ENCODE measurements at places on chromosomes 1 and 21.

- DNase-seq, result no peak
Measured at GRCh38 chr1:207991583-207992026, 80.7 kb upstream of the CD34 start.

DNA sequence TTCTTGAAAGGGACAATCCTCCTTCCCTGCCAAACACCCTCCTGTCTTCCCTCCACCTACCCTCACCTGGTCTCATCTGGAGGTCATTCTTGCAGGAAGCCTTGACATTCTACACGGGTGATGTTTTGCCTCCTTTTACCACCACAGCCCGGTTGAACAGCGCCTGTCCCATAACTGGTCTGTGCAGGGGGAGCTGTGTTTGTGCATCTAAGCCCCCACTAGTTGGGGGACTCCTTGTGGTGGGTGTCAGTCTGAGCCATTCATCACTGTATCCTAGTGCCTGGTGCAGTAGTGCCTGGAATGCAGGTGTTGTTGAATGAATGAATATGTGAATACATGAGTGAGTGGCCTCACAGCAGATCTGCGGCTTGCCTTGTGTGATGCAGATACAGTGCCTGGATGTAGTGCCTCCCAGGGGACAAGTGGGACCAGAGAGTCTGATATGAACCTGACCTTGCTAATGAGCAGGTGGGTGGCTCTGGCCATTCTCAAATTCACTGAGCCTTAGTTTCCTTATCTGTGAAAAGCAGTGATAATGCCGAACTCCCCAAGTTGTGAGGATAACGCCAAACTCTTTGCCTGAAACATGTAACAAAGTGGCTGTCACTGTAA, 79.8 kb downstream of the OMA1 start:
- no peak for DNase-seq

GRCh38 chr1:241697640-241698018, 45.5 kb downstream of the WDR64 start:
- no peak for DNase-seq

DNA sequence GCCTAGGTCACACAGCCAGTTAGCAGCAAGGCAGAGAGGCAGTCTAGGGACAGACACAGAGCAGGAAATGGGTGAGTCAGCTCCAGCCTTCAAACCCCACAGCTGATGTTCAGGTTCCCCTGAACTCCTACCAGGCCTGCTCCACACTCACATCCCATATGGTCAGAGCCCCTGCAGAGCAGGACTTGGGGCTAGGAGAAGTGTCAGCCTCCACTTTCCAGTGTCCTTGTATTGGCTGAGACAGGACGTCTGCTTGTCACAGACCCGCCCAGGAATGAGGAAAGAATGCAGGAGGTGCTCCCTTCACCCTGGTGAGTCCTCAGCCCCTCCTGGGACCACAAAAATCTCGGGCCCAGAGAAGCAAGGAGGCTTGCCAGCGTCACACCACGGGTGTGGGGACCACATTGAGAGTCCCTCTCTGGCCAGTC, 92.5 kb downstream of the LACTBL1 start:
- no peak for DNase-seq

- DNase-seq, result no peak
Measured at GRCh38 chr21:46213620-46214286, 14.8 kb downstream of the LSS start.

DNA sequence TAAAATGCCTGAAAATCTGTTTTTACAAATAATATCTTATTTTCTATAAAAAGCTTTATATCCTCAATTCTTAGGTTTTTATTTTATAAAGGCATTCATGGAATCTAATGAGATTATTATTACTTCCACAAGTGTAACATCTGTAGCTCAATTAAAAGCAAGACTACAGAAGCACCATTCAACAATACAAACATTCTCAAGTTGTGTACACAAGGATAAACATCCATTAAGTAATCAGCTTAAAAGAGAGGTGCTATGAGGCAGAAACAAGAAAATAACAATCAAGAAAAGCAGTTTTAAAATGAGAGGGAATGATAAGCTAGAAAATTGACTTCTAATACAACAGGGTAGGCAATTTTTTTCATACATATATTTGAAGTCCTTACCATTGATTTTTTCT, 326.1 kb downstream of the MRPL39 start:
- DNase-seq, result no peak

DNA sequence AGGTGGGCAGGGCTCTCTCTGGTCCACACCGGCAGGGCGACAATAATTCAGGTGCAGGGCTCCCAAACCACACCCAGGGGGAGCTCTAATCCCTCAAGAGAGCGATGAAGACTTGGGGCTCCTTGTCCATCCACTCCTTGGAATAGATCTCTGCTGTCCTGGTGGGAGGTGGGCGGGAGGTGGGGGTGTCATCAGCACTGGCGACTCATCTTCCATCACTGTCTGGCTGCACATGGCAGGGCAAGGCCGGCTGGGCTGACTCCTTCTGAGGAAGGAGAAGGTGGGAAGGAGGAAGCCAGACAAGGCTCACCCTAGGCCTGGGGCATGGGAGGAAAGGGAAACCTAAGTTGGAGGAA, 29.3 kb downstream of the TNNT2 start:
- no peak for DNase-seq

DNA sequence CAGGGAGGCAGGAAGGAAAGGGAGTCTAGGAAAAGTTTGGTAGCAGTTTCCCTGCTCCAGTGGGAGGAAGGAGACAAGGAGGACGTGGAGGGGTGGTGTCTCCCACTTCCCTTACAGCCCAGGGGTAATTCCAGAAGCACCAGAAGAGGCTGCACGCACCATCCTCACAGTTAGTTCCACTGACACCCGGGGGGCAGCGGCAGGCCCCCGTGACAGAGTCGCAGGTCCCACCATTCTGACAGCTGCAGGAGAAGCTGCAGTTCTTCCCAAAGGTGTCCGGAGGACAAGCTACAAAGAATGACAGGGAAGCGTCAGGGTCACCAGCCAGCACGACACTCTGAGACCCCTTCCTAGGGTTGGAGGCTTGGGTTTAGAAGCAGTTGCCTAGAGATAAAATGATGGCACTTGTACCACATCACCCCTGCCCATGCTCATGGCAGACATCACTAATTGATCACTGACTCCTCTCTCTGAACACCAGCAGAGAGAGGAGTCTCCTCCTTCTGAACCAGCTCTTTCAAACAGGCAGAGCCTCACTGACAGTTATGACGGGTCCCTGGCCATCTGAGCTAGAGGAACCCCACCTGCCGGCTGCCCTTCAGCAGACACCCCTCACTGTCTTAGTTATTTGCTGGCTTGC, 53.3 kb downstream of the ARHGEF16 start:
- no peak for DNase-seq

GRCh38 chr21:37865156-37865555, 51.1 kb downstream of the KCNJ6 start:
- DNase-seq, result no peak

DNA sequence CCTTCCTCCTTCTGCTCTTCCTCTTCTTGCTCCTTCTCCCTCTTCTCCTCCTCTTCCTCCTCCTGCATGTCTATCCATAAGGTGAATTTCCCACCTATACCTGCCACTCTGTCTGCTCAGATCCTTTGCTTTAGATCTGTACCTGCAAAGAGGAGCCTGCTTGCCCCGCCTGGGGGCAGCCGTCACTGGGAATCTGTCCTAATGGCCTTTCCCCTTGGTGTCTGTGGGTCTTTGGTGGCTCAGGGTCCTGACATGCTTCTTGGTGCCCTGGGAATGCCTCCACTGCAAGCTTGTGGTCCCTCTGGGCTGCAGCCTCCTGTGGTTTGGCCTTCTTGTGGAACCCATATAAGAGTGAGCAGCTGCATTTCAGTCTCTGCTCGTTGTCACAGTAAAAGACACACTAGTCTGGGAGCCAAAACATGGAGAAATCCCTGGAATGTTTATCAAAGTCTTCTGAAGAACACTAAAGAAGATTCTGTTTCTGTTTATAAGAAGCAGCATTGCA, 79.5 kb upstream of the CSF3R start:
- no peak for DNase-seq

DNA sequence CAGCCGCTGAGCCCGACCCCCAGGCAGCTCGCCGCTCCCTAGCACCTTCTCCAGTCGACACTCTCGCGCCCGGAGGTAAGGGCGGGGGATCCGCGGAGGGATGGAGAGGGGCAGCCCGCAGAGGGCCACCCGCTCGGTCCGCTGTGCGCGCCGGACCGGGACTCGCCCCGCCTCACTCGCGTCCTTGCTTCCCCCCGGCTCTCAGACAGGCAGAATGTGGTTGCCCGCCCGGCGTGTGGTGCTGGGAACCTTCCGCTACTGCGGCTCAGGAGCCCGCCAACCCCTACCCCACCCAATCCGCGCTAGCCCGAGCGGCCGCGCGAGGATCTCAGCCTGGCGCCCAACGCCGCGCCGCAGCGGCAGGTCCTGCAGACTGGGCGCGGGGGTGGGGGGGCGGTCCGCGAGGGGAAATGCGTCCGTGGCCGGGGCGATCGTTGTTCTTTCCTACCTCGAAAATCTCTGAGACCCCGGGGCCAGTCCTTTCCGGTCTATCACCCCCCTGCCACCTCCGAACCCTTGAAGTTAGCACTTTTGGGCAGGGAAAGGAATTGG, 404 bp downstream of the LRRC8C start:
- peak; percentile 24 for DNase-seq

- DNase-seq, result no peak
Measured at GRCh38 chr1:228000836-228001563, 5.8 kb upstream of the WNT3A start.

DNA sequence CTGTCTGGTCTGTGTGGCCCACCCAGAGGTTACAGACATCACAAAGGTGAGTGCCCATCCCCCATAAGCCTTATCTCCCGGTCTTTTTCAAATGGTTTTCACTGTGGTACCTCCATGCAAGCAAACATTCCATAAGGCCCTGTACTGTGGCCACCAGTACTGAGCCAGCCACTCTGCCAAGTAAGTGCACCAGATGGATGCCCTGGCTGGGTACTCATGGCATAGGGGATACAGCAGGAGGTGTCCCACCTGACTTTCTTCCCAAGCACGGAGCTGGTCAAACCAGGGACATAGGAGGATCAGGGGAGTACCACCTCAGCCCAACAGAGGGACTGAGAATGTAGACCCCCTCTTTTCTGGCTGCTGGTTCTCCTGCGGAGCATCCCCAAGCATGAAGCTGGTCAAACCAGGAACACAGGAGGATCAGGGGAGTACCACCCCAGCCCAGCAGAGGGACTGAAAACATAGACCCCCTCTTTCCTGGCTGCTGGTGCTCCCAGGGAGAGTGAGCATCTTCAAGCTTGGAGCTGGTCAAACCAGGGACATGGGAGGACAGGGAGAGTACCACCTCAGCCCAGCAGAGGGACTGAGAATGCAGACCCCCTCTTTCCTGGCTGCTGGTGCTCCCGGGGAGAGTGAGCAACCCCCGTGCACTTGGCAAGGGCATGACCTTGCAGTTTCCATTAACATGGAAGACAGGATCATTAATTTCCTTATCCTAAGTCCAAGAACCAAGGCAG, 81.8 kb upstream of the KLHDC7A start:
- no peak for DNase-seq

GRCh38 chr21:35106246-35106835, 57.2 kb upstream of the RUNX1 start:
- DNase-seq, result no peak

- DNase-seq, result no peak
Measured at GRCh38 chr1:214326406-214326805, 45.4 kb downstream of the SMYD2 start.

DNA sequence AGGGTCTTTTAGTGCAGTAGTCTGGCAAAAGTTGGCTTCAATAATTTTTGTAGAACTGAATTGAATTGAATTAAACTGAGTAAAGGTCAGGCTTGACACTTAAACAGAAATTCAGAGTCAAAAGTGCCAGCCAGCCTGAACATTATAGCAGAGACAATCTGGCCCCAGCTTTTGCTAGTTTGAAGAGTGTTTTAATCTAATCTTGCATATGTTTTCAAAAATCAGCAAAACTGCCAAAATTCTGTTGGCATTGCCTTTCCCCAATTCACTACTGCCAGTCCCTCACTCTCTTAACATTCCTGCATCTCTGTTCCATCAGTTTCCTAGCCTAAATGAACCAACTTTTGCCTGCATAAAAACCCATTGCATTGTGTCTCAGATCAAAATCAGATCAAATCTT, 403.8 kb downstream of the NUF2 start:
- no peak for DNase-seq

DNA sequence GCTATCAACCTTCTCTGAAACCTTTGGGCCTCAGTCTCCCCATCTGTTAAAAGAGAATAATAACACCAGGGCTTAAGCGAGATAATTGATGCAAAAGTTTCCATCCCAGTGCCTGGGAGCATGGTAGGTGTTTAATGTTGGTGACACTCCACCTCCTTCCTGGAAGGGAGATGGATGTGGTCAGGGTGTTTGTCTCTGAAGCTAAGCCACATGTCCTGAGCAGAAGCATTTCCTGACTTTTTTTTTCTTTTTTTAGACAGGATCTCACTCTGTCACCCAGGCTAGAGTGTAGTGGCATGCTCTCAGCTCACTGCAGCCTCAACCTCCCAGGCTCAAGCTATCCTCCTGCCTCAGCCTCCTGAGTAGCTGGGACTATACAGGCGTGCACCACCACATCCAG, 72.6 kb upstream of the HMGB4 start:
- DNase-seq, result no peak

- no peak for DNase-seq
Measured at GRCh38 chr21:33969581-33969980, 54.0 kb upstream of the ATP5PO start.

DNA sequence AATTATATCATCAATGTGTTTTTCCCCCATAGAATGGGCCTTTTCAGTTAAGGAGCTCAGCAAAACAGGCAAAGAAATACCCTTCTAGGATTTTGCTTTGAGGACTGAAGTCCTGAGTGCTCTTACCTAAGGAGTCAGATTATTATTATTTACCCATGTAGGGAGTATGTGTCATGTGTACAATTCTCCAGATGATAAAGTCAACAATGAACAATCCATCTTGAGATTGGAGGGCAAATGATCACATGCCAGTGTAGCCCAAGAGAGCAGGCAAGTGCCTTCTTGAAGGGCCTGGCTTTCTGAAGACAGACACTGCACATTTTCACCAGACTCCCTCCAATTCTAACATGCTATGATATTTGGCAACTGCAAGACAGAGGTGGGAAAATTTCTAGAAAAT, 159.7 kb downstream of the PCNX2 start:
- DNase-seq, result no peak

- DNase-seq, result no peak
Measured at GRCh38 chr1:172486805-172487454, 43.1 kb upstream of the PIGC start.

DNA sequence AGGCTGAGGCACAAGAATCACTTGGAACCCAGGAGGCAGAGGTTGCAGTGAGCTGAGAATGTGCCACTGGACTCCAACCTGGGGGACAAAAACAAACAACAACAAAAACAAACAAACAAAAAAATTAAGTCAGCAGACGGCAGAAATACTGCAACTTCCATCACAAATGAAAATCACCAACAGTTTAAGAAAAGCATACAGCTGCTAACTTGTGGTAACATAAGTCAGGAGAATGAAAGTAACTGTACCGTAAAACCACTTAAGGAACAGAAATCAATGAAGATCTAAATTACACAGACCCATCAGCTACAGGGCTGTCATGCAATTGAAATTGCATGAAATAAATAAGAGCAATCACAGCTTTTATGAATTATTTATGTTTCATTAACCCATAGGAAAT, 25.0 kb downstream of the MCOLN2 start:
- DNase-seq, result no peak

GRCh38 chr1:91080650-91081049, 58.8 kb upstream of the ZNF644 start:
- no peak for DNase-seq

All from DMS 273 treated with DMSO at 0.1 percent for 48 hours (cell line).